Dermis microvascular lymphatic vessel endothelial cell (primary cell): ENCODE measurements at places on chromosomes 7 and 10. TPM values are rescaled to one million over a fixed set of nuclear protein-coding genes. Genes with fewer than 3 reads are reported as not detected.

DNA sequence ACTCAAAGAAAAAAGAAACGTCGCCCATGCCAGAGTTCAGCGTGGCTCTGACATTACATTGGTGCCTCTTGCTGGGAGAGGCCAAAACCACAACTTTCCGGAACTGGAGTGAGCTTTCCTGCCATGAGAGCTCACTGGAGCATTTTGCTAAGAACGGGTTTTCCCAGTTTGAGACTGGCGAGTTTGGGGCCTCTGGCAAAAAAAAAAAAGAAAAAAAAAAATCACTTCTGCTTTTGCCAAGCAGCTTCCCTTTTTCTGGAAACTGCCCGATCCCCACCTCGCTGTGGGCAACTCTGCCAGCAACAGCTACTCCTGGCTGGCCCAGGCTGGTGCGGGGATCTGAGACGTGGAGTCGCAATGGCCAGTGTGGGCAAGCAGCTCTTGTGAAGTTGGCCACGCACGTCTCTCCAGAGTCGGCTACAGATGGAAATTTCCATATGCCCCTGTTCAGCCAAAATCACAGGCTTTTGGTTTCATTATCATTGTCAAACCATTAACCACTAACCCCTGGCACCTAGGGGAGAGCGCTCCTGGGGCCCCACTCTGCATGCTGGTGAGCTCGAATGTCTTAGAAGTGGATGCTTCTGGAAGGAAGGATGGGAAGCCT lies 25.7 kb downstream of the PRKAG2 start:
- DNase-seq = no peak

GRCh38 chr10:22453948-22454591 lies 108.8 kb downstream of the SPAG6 start:
- DNase-seq = no peak

Gene CPA1
- total RNA-seq = not detected in 2 replicates

DNA sequence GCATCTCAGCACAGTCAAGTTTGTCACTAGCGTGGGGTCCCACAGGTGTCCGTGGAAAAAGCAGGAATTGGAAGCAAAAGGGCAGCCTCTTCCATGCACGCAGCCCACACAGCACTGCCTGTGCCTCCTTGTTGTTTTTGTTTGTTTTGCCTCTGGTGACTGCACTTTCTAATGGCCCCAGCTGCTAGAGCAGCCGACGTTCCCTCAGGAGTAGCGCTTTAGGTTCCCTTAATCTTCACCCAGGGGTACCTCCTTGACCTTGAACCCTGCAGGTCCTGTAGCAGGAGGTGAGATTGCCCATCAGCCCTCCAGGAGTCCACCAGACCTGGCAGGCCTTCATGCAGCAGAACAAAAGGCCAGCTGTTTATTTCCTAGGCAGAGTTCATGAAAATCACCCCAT lies 210.1 kb downstream of the CACNB2 start:
- no peak for DNase-seq

DNA sequence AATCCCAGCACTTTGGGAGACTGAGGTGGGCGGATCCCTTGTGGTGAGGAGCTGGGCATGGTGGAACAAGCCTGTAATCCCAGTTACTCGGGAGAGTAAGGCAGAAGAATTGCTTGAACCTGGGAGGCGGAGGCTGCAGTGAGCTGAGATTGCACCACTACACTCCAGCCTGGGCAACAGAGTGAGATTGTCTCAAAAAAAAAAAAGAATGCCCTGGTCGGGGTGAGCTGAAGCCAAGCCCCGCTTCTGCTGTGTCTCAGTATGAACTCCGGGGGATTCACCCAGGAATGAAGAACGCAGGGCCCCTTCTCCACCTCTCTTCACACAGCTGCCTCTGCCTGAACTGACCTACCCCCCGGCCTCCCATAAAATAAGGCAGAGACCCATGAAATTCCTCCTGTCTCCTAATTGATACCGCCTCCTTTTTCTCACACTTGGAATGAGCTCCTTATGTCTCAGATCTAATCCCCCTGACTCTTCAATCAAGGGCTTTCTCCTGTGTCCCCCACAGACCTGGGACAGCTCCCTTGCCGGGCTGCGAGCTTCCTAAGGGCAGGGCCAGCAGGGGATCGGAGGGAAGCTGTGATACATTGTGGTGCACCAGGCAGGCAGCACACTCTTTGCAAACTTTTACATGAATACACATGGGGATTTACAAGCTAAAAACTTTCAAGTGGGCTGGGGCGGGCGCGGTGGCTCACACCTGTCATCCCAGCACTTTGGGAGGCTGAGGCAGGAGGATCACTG lies 911 bp upstream of the ZP3 start:
- no peak for DNase-seq

DNA sequence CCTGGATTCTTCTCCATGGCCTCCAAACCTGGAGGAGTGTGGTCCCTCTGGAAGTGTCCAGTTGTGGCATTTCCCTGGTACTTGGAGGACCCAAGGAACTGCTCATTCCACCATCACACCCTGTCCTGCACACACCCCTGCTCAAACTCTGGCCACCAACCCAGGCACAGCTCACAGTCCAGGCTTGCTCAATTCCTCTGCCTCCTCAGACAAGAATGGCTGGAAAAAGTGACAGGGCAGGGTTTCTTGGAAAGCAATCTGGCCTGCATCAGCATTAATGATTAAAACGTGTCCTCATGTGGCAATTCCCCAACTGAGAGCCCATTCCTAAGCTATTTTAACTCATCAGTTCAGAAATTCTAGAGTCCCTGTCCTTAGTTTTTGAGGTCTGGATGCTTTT lies 17.2 kb upstream of the TPST1 start:
- DNase-seq = no peak

- DNase-seq = no peak
Measured at GRCh38 chr10:78911533-78912340, 157.0 kb upstream of the ZMIZ1 start.

Gene LRRC18
- not detected in 2 replicates for total RNA-seq

DNA sequence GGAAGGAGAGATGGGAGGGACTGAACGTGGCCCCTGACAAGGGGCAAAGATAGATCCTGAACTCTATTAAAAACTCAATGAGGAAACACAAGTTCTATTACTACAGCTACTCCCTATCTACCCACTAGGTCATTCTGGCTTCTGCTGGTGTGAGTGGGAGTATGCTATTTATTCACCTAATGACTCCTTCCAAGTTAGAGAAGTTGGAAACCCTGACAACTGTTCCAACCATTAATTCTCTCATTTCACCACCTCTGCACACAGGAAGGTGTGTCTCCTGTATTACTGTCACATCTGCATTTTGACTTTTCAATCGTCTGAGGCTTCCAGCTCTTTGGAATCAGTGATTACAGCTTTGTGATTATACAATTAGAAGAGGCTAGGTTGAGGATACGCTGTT lies 169.4 kb upstream of the ADO start:
- DNase-seq = no peak

- no peak for DNase-seq
Measured at GRCh38 chr7:135981958-135982646, 4.9 kb upstream of the MTPN start.

DNA sequence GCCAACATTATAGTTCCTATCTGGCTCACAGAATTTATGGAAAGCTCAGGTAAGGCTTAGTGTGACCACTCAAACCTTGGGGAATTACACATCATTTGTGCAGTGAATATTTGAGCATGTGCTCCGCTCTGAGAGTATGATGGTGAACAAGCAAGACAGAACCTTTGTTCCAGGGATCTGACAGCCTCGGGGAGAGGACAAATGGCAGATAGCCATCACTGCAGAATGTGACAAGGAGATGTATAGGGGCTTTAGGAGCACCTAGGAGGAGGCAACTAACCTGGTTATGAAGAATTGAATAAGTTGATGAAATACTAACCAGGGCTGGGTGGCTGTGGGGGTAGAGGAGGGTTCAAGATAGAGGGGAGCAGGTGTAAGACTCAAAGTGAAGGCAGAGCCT lies 290.5 kb downstream of the GFRA1 start:
- DNase-seq = no peak

- DNase-seq = no peak
Measured at GRCh38 chr7:155373359-155374273, 75.9 kb downstream of the INSIG1 start.

Gene CC2D2B
- 0.13 TPM in 2 replicates for total RNA-seq

GRCh38 chr10:13788711-13789447 lies 202.1 kb downstream of the PRPF18 start:
- peak; percentile 22 for DNase-seq

Gene LEP
- not detected in 2 replicates for total RNA-seq

- no peak for DNase-seq
Measured at GRCh38 chr7:149766135-149766675, 7.2 kb downstream of the ZNF467 start.

DNA sequence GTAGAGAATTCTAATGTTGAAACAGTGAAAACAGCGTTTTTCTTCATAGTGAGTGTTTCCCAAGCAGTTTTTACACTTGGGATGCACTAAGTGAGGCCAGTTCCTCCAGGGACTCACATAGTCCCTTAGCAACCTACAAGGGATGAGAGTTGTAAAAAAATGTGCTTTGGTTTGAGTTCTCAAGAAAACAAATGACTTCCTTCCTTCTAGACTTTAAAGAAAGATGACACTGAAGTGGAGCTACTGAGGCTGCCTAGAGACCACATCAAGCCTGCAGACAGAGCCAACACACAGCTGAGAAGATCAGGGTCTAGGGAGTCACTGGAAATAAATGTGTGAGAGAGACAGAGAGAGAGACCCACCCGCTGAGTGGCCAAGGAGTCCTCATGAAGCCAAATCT lies 264.4 kb downstream of the TNS3 start:
- DNase-seq = no peak

Gene SLC26A3
- not detected in 2 replicates for total RNA-seq

DNA sequence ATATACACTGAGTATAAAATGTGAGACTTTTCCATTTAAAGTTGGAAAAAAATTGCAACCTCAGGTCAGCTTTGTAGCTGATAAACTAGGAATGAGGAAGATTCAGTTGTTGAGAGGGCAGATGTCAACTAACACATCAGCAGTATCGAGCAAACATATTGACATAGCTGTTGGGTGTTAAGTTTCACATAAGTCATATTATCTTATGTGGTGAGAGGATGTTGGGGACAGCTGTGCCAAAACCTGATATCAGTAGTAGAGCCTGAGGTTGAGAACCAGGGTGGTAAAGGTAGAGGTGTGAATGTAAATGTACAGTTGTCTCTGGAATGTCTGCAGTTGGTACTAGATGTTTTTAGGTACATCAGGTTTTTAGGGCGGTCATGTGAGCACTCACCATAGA lies 5.0 kb downstream of the ZRANB1 start:
- DNase-seq = peak; percentile 54

- no peak for DNase-seq
Measured at GRCh38 chr7:129721068-129721467, 109.5 kb downstream of the NRF1 start.

GRCh38 chr10:104666106-104666505 lies 25.0 kb downstream of the SORCS3 start:
- DNase-seq = no peak

Gene DOCK1
- total RNA-seq = 69.3 and 84.5 TPM in 2 replicates

DNA sequence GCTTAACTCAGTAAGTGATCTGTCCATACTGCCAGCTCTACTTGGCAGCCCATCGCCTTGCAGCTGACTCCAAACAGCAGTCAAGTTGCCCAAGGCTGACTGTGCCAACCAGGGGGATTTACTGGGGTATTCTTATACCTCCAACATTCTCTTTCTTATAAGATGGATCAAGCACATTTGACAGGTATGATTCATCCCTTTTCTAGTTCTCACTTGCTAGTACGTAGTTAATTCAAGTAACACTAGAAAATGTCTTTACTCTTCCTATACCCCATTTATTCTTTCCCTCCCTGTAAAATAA lies 77.0 kb downstream of the SLC25A13 start:
- DNase-seq = no peak

DNA sequence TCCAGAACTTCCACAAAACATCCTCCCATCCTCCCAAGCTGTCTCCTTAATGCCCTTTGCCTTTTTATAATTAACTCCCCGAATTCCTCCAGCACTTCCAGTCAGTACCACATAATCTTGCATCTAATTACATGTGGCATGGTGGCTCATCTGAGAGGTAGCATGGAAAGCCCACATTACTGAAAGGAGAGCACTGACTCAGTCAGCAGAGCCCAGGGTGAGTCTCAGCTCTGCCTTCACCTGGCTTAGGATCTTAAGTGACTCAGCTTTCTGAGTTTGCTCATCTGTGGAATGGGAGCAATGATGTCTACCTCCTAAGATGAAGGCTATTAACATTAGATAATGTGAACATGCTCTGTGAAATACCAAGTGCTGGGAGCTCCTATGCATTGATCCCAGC lies 433.9 kb downstream of the SORCS3 start:
- no peak for DNase-seq

Gene TRPV5
- total RNA-seq = not detected in 2 replicates

GRCh38 chr10:15484128-15484527 lies 113.0 kb upstream of the FAM171A1 start:
- DNase-seq = no peak

Gene OPALIN
- not detected in 2 replicates for total RNA-seq

GRCh38 chr10:98673171-98673782 lies 226.5 kb upstream of the HPS1 start:
- DNase-seq = no peak

- no peak for DNase-seq
Measured at GRCh38 chr7:28481091-28481926, 69.0 kb downstream of the CREB5 start.

Gene CDHR1
- 0.25 and 0.26 TPM in 2 replicates for total RNA-seq

DNA sequence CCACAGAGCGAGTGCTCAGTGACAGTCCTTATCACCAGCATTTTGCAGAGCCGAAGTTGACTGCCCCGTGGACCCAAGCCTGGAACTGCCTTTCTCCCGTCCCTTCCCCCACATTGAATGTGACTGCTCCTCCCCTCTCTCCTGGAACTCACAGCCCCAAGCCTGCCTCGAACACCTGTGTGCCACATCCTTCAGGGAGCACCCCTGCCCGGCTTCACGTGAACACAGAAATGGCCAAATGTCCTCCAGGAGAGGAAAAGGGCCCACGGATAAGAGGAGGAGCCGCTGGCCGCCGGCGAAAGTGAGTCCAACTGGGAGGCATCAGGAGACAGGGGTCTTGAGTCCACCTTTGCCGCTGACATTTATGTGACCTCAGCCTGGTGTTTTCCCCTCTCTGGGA lies 16.2 kb downstream of the STX1A start:
- DNase-seq = no peak

GRCh38 chr10:62671104-62671503 lies 133.4 kb upstream of the ADO start:
- no peak for DNase-seq

GRCh38 chr10:90363799-90364483 lies 493.9 kb downstream of the HTR7 start:
- DNase-seq = no peak

- no peak for DNase-seq
Measured at GRCh38 chr7:128872394-128872824, 9.8 kb downstream of the ATP6V1F start.

DNA sequence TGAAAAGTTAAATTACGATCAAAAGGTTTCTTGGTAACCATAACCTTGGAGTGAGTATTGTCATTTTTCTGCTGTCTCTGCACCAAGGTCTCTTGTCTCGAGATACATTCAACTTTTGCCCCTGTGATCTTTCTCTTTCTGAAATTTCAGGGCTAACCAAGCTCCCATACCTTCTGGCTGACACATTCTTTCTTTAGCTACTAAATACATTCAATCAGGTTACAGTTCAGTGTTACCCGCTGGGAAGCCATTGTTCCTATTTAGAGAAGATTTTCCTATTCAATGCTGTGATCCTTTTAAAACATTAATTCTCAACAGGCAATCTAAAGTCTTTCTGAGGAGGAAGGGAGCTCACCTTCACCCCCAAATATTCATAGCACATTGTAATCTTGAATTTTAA lies 22.9 kb upstream of the DMTF1 start:
- no peak for DNase-seq

Gene SLC16A12
- under 0.01 TPM in 1 of 2 replicates, not detected in the other for total RNA-seq

Gene TMEM236
- total RNA-seq = 0.38 and 0.64 TPM in 2 replicates
